ENCODE measurements at places on chromosomes 2 and 18.

DNA sequence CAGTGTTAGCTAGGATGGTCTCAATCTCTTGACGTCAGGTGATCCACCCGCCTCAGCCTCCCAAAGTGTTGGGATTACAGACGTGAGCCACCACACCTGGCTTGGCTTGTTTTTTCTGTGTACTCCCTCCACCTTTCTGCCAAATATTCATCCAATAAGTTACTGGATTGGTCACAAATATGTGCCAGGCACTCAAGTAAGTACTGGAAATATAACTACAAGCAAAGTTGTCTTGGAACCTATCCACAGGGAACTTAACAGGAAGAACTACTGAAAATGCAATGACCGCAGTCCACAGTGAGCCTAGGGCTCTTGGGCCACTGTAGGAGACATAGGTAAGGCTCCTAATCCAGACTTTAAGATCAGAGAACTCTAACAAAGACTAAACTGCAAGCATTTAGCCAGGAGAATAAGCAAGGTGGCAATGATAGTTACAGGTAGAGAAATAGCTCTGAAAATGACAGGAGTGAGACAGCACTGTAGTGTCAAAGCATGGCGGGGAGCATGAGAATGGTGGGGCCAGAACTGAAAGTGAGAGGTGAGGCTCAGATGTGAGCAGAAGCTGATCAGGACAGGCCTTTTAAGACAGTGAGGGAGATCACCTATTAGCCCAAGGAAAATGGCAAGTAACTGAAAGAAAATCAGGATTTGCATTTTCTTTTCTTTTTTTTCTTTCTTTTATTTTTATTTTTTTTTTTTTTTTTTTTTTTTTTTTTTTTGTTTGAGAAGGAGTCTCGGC lies 252.1 kb downstream of the RBM43 start:
- no peak for DNase-seq

DNA sequence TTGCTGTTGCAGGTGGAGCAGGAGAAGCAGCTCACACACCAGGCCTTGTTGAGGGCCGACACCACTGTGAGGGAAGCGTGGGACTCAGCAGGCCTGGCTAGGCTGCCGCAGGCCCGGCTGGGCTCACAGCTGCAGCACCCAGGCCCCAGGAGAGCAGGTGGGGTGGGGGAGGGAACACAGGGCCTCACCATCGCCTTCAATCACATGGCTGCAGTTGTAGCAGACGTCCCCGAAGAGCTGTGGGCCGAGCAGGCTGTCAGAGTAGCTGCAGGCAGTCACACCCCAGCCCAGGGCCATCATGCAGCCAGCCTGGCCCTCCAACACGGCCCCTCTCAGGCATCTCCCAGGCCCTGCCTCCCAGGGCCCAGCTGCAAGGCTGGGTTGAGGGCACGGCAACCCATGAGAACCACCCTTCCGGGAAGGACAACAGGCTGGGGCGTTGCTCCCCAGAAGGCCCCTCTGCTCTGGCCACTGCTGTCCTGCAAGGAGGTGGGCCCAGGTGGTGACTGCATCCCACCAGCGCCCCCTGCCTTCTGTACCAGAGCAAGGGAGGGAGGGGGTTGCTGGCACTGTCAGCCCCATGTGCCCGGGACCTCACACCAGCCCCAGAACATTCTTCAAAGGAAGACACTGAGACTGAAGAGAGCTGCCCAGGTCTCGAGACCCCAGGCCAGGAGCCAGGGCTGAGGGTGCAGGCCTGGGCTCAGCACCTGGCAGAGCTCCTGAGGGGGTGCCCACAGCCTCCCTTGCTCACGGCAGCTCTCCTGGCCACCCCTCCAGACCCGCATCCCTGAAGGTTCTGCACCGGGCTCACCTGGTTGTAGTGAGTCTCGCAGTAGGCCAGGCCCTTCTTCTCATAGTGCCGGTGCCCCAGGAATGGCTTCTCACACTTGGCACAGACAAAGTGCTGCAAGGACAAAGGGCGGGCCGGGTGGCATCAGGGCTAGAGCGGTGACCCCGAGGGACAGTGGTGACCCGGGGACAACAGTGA lies 5.6 kb upstream of the GPR17 start:
- peak; percentile 64 for DNase-seq

GRCh38 chr2:96091711-96092572 lies 24.4 kb downstream of the ADRA2B start:
- DNase-seq, result no peak

GRCh38 chr18:9751371-9752031 lies 43.4 kb downstream of the RAB31 start:
- no peak for DNase-seq

DNA sequence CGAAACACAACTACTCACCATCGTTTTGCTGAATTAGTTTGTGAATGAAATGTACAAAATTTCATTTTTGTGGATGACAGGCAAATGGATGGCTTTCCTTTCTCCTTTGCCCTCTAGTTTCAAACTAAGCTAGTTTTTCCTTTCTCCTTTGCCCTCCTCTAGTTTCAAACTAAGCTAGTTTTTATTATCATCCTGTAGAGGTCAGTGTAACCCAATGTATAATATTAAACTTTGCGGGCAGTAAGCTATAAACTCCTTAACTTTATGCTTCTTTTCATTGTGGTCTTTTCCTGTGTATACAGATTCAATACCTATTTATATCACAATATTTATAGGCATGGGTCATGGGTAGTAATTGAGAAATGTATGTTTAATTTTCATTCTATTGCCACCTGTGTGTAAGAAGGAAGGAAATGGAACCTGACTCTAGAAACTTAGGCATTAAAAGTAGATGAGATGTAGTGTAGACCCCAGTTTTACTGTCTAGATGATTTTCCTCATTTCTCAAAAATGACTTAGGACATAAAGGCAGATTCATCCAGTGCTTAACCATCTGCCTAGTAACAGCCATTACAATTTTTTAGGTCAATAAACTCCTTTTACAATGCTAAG lies 58.1 kb downstream of the MAP3K19 start:
- no peak for DNase-seq

DNA sequence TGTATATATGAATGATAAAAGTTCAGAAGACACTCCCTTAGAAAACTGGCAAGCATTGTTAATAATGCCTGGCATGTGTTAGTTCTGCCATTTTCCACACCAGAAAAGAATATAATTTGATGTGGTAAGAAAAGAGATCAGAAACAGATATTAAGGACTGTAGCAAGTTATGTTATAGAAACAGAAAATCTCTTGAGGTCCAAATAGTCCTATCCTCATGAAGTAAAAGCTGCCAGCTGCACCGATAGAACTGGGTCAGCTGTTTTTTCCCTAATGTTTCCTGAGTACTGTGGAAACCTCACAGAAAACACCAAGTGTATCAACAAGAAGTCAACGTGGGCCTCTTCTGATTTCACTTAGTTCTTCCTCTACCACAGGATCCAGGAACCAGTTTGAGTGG lies 56.9 kb upstream of the SDC1 start:
- DNase-seq, result no peak

DNA sequence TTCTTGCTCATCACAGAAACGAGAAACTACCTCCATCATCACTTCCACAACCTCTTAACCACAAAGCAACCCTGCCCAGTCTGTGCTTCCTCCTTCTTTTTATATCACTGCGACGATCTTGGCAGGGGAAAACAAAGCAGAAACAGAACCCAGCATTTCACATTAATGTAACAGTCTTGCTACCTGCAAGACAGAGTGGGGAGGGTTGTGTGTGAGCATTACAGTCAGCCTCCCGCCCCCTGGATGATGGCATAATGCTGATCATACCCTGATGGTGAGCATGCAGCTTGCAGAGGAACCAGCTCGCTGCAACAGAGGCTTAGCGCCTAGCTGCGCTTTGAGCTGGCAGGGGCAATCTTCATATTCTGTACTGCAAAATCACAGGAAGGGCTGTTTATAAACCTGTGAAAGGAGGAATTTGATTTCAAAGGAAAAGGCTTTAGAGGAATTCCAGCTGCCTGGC lies 376.1 kb downstream of the IRS1 start:
- no peak for DNase-seq

- no peak for DNase-seq
Measured at GRCh38 chr2:72891091-72891818, 4.0 kb downstream of the SPR start.

GRCh38 chr2:205720451-205720902 lies 38.2 kb downstream of the NRP2 start:
- no peak for DNase-seq

DNA sequence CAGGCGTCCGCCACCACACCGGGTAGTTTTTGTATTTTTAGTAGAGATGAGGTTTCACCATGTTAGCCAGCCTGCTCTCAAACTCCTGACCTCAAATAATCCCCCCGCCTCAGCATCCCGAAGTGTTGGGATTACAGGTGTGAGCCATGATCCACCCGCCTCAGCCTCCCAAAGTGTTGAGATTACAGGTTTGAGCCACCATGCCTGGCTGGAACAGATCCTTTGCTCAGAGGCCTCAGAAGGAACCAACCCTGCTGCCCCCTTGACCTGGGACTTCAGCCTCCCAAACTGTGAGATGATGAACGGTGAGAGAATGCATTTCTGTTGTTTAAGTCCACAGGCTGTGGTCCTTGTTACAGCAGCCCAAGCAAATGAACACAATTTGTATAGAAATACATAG lies 67.0 kb downstream of the NCAPH start:
- no peak for DNase-seq

DNA sequence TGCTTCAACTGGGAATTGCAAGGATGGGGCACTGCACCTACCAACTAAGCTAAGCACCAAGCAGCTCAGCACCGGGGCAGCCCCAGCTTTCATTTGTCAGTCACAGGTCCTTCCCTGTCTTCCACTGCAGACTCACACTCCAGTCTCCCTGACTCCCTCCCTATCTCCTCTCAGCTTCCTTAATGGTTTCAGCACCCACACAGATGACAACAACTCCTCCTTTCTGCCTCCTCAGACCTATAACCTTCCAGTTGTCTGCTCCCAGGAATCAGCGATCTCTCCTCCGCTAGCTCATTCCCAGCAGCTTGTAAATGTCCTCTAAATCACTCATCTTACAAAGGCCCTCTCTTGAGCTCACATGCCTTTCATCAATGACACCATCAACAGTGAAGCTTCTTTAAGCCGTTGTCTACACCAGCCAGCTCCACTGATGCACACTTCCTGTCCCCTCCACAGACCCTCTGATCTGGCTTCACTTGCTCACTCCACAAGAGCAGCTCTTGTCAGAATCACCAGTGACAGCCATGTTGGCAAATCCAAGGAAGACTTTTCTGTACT lies 32.1 kb downstream of the CLASP1 start:
- no peak for DNase-seq

DNA sequence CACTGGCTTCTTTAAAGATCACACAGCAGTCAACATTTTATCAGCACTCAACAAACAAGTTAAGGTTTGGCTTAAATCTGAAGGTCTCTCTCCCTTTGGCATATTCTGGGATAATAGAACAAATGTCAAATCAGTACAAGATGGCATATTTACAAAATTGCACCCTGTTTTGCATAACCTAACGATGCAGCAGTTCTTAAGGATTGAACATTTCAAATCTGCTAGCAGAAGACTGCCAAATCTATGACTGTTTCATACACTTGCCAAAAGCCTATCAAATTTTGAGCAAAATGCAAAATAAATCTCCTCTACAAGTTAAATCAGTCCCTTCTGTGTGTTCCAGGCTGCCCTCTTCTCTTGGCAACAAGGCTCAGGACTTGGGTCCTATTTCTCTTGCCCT lies 73.6 kb downstream of the DPP4 start:
- no peak for DNase-seq

- DNase-seq, result no peak
Measured at GRCh38 chr18:79379251-79379905, 16.4 kb upstream of the NFATC1 start.

DNA sequence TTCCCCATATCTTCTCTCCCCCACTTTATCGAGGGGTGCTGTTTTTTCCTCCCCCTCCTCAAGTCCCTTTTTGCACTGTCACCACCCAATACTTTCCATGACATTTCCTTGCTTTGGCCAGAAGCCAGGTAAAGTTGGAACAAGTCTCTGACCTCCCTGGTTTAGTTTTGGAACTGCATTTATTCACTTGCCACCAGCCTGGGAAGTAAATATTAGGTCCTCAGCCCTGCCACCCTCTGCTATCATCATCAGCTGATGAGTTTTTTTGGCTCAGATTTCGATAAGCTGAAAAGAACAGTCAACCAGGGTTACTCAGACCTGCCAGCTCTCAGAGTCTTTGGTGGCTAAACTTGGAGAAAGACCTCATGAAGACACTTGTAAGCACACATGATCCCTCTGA lies 47.0 kb downstream of the DHRS9 start:
- no peak for DNase-seq
